Stimulated activated CD8-positive, alpha-beta memory T cell treated with anti-CD3 and anti-CD28 coated beads, Interleukin-15, amount 100 ng/mL, for 48 hours (primary cell): ENCODE measurements at places on chromosomes 7 and 10.

DNA sequence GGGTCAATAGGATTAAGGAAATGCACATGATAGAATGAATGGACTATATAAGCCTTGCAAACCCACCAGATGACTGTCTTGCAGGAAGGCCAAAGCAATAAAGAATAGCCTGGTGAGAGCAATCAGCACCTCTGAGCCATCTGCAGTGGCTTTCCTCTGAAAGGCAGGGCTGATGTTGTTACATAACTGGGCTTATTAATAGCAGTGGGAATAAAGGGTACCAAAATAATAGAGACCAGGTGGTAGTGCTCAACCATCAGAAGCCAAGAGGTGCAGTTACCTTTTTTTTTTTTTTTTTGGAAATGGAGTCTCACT is 16.8 kb upstream of the VPS26A start:
- DNase-seq, result no peak

DNA sequence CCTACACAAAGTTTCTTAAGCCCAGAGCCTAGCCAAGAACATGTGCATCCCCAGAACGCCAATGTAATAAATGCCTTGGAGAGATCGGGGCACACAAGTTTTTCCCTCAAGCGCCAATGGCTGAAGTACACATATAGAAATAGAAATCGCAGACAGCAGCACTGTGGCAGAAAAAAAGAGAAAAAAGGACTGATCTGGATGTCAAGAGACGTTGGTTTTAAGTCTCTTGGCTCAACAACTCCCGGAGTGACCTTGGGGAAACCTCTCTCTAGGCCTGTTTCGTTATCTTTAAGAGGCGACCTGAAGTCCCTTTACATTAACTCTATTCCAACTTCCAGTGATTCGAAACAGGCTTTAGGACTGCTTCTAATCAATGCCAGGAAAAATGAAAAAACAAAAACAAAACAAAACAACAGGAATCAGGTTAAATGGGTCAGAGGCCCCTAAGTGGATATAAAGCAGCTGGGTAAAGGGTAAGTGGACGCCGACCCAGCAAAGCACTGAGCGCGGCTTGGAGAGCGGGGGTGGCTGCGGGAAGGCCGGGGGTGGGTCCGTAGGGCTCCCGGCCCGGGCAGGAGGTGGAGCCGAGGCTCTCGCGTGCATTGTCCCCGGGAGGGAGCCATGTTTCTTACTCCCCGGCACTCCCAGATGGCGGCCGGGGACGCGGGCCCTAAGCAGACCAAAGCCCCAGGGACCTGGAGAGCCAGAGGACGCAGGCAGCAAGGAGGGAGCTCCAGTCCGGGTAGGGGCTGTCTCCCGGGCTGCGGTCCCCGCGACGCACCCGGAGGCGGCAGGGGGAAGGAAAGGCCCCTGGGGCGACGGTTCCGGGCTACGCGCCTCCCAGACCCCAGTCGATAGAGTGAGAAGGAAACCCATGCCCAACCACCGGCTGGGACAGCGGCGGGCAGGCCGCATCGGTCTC is 757 bp downstream of the EIF3A start:
- DNase-seq, result peak; percentile 66

GRCh38 chr10:43682956-43683355 is 34.3 kb upstream of the ZNF32 start:
- DNase-seq, result no peak

DNA sequence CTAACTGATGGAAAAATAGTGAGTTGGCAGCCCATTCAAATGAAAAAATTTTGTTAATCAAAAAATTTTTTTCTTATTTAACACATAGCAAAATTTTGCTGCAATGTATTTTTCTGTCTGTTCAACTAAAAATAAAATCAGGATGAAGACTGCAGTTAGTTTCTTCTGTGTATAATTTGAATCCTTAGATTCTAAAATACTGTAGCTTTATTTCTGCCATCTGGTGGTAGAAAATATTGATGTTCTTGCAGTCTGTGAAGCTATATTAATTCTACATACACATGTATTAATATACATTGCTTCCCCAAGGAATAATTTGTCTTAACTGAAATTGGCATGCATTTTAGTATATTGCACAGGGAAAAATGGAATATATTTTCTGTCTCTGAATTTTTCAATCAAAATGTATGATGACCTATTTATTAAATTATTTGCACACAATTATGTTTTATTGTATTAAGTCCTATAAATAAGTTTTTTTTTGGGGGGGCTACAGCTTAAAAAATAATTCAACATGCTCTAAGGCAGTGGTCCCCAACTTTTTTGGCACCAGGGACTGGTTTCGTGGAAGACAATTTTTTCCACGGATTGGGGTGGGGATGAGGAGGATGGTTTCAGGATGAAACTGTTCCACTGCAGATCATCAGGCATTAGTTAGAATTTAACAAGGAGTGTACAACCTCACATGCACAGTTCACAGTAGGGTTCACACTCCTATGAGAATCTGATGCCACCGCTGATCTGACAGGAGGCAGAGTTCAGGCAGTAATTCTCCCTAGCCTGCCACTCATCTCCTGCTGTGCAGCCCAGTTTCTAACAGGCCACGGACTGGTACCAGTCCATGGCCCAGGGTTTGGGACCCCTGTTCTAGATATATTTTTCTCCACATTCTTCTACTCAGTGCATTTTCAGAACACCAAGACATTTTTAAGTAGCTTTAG is 119.4 kb downstream of the GNAT3 start:
- no peak for DNase-seq

- no peak for DNase-seq
Observed at GRCh38 chr7:157497744-157498651, 161.2 kb downstream of the DNAJB6 start.

DNA sequence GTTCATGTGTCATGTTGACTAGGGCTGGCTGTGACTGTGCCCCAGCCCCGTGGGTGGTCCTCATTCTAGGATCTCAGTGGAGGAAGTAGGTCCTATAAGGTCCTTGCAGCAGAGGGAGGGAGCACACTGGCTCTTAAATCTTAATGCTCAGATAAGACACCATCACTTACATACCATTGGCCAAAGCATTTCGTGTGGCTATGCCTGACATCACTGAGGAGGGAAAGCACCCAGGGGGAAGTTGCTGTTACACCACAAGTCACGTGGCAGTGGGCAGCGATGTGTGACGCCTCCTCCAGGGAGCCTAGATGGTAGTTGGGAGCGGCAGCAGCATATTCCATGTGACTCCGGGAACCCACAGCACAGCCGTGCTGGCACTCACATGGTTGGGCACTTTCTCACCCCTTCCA is 224.7 kb upstream of the SH2B2 start:
- no peak for DNase-seq

DNA sequence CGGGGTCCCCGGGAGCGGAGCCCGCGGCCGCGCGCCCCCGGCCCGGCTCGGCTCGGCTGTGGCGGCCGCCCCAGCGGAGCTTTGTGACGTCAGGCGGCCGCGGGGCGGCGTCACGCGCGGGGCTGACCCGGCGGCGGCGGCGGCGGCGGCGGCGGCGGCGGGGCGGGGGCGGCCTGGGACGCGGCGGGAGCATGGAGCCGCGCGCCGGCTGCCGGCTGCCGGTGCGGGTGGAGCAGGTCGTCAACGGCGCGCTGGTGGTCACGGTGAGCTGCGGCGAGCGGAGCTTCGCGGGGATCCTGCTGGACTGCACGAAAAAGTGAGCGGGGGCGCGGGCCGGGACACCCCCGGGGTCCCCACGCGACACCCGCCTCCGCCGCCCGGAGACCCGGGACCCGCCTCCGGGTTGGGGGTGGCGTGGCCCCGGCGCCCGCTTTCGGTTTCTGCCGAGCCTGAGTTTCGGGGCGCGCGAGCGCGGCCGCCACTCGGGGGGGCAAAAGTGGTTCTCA is at the start of gene PWWP2B:
TSS of gene PWWP2B (plus strand) at position 165 of the 506 bp plus-strand sequence. CDS start at position 192, 27 bp downstream.
- DNase-seq, result no peak

DNA sequence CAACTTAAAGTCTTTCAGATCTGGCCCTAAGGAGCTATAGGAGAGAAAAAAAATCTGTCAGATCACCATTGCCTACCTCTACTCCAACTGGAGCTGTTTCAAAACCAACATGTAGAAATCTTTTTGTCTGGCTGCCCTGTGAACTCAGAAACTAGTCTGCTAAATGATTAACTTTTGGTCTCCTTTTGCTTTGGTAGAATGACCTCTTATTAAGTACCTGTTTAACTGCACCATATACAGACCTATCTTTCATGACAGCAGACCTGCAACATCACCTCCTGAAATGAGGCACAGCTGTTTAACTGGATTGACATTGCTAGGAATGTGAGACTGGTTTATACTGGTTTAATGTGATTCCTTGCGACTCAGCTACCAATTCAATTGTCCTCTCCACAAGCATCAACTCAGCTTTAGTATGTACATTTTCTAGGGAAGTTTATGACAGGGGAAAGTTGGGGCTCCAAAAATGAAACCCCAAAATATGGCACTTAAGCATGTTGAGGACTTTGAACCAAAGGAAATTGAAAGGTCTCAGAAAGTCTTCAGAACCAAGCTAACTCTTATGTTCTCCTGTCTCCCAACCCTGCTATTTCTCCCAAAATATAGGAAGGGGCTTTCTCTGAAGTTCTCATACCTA is 1.8 kb downstream of the CYP3A43 start:
- no peak for DNase-seq

DNA sequence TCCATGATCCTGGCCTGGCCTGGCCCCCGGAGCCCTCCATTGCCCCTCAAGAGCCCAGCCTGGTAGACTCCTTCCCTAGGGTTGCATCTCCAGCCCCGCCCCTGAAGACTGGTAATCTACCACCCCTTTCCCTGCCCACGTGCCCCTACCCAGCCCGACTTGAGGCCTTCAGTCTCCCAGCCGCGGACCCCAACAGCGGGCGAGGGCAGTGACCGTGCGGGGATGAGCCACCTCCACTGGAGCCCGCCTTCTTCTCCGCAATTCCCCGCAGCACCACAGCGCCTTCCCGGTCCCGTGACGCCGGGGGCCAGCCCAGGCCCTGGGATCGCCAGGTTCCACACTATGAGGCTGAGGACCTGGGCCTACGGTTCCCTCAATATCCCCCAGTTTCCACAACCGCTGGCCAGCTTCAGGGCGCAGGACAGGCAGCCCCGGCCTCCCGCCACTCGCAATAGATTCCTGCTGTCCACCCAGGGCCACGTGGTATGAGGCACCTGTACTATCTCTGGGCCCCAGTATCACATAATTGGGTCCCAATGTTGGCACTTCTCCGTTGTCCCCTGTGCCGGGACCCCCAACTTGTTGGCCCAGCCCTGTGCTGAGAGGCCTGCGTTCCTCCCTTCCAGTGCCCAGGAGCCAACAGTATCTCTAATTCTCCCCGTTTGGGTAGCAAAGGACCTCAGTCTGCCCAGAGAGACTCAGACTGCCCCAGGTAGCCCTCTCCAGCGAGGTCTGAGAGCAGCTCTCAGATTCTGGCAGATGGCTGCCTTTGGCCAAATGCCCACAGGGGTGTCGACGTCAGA is 1.1 kb upstream of the GPRIN2 start:
- DNase-seq, result no peak

GRCh38 chr10:93081834-93082233 is 8.1 kb downstream of the CYP26A1 start:
- no peak for DNase-seq

GRCh38 chr7:123367031-123367430 is 167.3 kb upstream of the SLC13A1 start:
- no peak for DNase-seq

DNA sequence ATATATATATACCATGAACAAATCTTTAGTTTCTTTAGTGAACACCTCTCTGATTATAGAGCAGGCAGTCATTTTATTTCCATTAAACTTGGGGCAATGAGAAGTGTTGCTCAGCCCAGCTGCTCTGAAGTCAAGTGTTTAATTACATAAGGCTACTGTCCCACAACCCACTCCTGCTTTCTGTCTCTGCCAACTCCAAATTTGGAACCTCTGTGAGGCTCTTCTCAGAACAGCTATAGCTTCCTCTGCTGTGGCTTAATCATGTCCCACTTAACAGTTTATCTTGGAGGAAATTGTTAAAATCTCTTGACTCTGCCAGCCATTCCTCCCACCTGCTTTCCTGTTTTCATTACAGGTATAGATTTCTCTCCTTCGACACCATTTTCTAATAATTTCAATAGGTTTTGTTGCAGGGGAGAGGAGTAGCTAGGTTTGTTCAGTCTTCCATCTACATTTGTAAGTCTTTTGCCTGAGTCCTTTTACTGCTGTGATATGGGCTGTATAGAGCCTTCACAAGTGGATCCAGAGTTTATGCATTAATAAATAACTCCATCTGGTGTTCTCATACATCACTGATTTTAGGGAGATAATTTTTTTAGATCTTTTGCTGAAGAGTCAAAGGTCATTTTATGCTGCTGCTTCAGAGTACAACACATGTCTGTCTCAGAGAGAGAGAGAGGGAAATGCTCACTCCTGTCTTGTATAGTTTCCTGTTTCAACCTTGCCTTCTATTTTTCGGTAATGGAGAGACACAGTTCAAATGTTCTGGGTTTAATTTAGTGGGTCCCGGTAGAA is 170.4 kb downstream of the WNT2 start:
- no peak for DNase-seq

GRCh38 chr10:110313674-110314073 is 9.0 kb upstream of the SMNDC1 start:
- DNase-seq, result no peak

GRCh38 chr10:82922755-82923154 is 1047.8 kb downstream of the NRG3 start:
- no peak for DNase-seq

GRCh38 chr10:12937527-12937926 is 64.0 kb downstream of the CCDC3 start:
- no peak for DNase-seq

- no peak for DNase-seq
Observed at GRCh38 chr10:66627156-66627555, 298.7 kb upstream of the LRRTM3 start.

GRCh38 chr10:3867454-3868270 is 82.7 kb upstream of the KLF6 start:
- no peak for DNase-seq

DNA sequence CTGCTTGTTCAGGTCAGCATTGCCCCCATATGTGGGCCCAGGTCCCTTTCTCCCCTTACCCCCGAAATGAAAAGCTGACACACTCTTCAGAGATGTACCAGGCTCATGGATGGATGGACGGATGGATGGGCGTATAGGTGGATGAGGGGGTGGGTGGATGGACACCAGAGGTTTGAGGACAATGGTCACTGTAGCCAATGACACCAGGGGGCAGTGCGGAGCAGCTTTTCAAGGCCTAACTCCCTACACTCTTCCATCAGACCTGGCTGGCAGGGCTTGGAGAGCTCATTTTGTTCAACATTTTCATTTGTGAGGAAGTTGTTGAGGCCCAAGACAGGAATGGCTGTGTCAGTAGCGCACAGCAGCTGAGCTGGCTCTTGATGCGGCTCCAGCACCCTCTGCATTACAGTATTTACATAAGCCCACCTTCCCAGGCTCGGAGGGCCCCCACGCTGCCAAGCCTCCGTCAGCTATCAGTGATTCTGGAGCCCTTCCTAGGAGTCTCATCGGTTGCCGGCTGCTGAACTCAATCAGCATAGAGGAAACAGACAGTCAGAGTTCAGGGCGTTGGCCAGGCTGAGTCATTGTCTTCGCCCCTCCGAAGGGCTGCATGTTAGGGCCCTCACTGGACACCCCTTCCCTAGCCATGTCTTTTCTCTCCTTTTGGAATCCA is 11.6 kb upstream of the FFAR4 start:
- peak; percentile 13 for DNase-seq
